ENCODE measurements at places on chromosomes 2 and 18. TPM values are rescaled to one million over a fixed set of nuclear protein-coding genes. Genes with fewer than 3 reads are reported as not detected.

Gene C2orf78
- not detected for total RNA-seq

Gene RNF152
- total RNA-seq: 18.2 TPM

Gene RAB6C
- total RNA-seq: 0.23 TPM

Gene CELF4
- total RNA-seq: 3.8 TPM

Gene CCDC68
- total RNA-seq: 9.8 TPM

Gene ALPP
- not detected for total RNA-seq

Gene REG3A
- 2.9 TPM for total RNA-seq

Gene IL37
- total RNA-seq: 0.29 TPM

Gene CLEC4F
- total RNA-seq: 0.17 TPM

Gene POU3F3
- total RNA-seq: not detected

Gene TANK
- total RNA-seq: 55.0 TPM

Gene INHBB
- total RNA-seq: 1.1 TPM

Gene POTEI
- total RNA-seq: 0.03 TPM

Gene DPYSL5
- 0.26 TPM for total RNA-seq

Gene RIT2
- not detected for total RNA-seq

Gene DYNC1I2
- 110 TPM for total RNA-seq

Gene TMEM169
- 7.3 TPM for total RNA-seq

Gene SERPINB3
- total RNA-seq: not detected

Gene DNER
- 0.43 TPM for total RNA-seq

Gene CREG2
- 0.26 TPM for total RNA-seq

Gene RASGRP3
- 7.4 TPM for total RNA-seq

Gene STPG4
- 0.20 TPM for total RNA-seq

Gene DHRS9
- total RNA-seq: 2.0 TPM

Gene LIMS3
- 3.1 TPM for total RNA-seq

Gene TMEM182
- 4.9 TPM for total RNA-seq

Gene PASK
- total RNA-seq: 16.9 TPM

Gene RAB11FIP5
- 63.0 TPM for total RNA-seq

Gene FAM161A
- 3.8 TPM for total RNA-seq

Gene C18orf32
- total RNA-seq: 81.9 TPM

Gene TNFRSF11A
- total RNA-seq: 38.9 TPM

Gene CD207
- 0.52 TPM for total RNA-seq

Gene MARCHF4
- 0.09 TPM for total RNA-seq

Gene MGAT4A
- 34.4 TPM for total RNA-seq

Gene PROC
- 3.3 TPM for total RNA-seq

Measured in mucosa of gallbladder (tissue), 1 donor.